ENCODE measurements at places on chromosomes 3 and 15.

- DNase-seq = no peak
Measured at GRCh38 chr3:170440344-170440743, 21.7 kb downstream of the CLDN11 start.

DNA sequence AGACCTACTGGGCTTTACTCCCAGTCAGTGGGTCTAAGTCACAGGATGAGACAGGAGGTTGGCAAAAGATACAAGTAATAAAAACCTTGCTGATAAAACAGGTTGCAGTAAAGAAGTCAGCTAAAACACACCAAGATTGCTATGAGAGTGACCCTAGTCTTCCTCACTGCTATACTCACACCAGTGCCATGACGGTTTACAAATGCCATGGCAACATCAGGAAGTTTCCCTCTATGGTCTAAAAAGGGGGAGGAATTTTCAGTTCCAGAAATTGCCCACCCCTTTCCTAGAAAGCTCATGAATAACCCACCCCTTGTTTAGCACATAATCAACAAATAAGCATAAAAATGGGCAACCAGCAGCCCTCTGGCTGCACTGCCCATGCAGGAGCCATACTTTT, 966.7 kb upstream of the ROBO1 start:
- DNase-seq = no peak

GRCh38 chr15:24857763-24858162, 97.0 kb upstream of the SNRPN start:
- DNase-seq = no peak

GRCh38 chr3:114144909-114145688, 33.8 kb downstream of the DRD3 start:
- DNase-seq = no peak

DNA sequence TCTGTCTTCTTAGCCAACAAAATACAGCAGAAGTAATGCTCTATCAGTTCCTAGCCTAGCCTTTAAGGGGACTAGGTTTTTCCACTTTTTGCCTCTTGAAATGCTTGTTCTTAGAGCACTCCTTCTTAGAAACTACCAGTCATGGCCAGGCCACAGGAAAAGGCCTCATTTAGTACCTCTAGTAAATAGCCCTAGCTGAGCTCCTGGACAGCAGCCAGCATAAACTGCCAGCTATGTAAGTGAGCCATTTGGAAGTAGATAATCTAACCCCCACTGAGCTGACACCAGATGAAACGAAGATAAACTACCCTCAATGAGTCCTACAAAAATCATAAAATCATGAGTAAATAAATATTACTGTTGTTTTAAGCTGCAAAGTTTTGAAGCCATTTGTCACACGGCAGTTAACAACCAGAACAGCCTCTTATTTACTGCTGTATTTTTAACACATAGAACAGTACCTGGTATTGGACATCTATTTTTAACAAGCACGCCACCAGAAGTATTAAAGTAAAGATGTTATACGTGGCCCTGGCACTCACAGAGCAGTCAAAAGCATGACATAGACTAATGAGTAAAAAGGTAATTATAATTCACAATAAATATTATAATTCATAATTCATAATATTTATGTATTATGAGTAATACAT, 12.0 kb downstream of the TBC1D5 start:
- no peak for DNase-seq

DNA sequence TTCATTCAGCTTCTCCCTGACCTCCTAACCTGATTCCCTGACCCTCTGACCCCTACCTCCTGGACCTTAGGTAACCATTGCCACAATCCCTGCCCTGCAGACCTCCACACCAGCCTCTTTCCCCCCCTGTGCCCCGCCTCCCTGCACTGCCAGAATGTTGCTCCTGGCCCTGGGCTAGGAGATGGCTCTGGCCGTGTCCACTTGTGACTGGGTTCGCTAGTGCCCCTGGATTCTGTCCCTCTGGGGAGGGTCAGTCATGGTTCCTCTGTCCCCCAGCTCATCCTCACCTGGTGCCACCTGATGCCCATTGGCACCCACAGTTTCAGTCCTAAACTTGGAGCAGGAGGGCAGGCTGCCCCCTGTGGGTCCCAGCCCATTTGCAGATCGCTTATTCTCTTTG, 56.2 kb upstream of the PRR23E start:
- no peak for DNase-seq

DNA sequence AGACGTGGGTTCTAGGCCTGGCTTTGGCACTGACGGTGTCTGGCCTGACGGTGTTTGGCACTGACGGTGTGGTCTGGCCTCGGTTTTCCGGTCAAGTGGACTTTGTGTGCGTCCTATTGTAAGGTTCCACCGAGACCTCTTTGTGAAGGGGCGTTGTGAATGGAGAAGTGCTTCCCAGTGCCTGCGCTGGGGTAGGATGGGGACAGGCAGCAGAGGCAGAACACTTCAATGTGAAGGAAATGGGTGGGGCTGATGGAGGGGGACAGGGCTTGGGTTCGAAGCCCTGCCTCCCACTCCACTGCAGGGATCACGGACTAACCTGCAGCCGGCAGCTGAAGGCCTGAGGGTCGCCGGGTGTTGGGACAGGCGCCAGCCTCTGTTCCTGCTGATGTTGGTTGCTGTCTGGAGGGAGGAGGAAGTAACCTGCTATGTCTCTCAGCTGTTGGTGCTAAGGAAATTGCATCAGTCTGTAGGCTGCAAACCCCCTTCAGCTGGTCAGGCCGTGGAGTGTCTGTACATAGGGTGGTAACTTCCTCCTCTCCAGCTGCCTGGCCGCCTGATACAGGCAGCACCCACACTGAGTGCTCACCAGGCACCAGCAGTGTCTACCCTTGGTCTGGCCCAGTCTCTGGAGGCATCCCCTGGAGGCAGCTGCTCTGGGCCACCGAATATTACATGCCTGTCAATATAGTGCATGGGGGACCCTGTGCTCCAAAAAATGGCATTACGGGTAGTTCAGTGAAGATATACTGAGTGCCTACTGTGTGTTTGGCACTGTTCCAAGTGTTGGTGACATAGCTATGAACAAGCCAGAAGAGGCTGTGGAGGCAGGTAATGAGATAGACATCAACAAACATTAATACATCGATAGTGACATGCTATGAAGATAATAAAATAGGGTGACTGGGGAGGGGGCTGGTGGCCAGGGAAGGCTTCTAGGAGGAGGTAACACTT, 1.1 kb downstream of the TM6SF1 start:
- no peak for DNase-seq

DNA sequence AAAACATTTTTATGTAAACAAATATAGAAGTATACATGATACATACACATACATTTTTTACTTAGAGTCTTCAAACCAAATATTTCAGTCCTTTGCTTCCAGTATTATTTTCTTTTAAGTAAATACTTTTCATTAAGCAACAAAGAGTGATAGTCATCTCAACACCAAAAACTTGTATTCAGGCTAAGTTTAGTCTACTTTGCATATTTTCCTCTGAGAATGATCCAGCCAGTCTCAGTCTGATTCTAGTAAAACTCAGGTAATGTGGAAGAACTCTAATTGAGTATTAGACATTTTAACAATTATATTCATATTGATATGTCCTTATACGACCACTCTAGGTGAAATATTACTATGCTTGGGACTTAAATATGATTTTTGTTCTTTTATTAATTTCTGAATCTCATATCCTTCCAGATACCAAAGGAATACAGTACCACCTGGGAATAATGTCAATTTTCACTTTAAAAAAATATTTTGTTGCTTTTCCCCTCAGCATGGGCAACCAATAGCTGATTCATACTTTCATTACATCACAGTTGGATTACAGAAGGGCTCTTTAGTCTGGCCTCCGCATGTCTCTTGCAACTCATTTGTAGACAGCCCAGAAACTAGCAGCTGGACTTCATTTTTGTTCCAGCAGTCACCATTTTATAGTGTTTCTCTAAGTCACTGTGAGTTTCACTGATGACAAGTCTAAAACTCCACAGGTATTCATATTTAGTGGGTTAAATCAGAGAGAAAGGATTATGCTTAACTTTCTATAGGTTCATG, 390.4 kb downstream of the ZBTB20 start:
- DNase-seq = no peak

DNA sequence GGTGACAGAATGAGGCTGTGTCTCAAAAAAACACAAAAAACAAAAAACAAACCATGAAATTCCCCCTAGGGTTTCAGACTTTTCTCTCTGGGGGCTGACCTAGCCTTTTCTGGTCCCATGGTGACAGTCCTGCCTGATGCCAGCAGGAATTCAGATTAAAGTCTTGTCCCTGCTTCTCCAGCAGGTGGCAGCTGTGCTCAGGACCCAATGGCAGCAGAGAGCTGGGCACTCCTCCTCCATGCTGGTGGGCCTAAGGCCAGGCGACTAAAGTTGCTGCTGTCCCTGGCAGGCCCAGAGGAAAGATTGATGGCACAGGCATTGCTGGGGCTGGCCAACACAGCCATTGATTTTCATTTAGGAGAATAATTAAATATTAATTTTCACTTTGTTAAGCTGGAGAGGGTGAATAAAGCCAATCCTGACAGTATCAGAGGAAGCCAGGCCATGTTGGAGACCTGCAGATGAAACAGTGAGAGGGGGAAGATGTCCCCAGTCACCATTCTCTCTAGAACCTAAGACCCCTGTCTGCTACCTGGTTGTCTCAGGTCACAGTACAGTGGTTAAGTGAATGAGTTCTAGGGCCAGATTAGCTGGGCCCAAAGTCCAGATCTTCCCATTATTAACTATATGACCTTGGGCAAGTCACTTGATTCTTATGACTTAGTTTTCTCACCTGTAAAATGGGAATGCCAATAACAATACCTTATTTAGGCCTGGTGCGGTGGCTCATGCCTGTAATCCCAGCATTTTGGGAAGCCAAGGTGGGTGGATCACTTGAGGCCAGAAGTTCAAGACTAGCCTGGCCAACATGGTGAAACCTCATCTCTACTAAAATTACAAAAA, 7.1 kb downstream of the CELF6 start:
- no peak for DNase-seq

DNA sequence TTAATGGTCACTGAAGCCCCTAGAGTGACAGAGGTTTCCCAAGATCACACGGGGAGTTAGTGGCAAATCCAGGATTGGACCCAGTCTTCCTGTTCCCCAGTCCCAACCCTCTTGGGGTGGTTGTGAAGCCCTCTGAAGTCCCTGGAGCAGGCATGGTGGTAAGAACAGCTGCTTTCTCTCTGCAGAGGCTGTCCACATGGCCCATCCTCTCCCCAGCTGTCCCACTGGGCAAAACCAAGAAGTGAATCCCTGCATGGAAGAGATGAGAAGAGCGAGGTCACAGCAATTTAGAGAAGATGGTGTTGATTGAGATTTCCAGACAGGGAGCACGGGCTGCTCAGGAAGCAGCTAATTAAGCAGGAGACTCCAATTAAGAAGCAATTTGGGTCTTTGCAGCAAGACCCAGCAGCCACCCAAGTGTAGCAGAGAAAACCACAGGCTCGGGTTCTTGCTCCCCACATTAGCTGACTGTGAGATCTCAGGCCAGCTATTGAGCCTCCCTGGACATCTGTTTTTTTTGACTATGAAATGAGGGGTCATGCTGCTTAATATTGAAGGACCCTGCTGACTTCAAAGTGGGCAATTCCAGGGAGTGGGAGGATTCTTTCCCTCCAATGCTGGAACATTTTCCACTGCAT, 14.8 kb upstream of the HDAC11 start:
- no peak for DNase-seq

DNA sequence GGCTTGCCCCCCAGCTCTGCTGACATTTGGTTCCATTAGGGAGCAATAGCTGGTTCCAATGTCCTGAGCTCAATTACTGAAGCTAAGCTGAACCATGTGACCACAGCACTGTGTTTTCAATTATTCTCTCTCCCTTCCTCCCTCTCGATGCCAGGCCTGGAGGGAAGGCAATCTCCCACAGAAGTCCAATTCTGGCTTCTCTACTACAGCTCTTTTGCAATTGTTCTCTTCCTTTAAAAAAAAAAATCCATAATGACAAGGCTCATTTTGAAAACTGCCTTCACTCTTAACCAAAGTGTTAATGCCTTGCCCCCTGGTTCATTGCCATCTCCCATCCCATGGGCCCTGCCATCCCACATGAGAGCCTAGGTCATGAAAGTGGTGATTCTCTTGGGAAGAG, 24.8 kb downstream of the IL16 start:
- no peak for DNase-seq

GRCh38 chr3:294581-294980, 98.0 kb downstream of the CHL1 start:
- DNase-seq = no peak

DNA sequence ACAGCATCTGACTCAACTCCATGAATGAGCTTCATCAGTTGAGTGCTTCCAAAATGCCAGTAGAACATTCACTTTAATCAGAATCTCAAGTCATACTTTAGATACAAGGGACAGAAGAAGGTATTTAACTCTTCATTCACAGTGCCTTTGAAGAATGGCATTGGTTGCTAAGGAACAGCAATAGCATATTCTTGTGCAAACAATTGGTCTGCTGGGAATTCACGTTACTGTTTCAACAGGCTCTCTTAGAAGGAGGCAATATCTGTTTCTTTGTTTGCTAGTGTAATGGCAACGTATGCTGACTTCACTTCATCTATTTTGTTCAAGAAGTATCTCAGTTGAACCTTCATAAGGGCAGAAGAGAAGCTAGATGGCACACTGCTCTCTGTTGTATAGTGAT, 113.9 kb downstream of the TMEM108 start:
- DNase-seq = no peak

GRCh38 chr3:17192995-17193394, 308.2 kb downstream of the PLCL2 start:
- no peak for DNase-seq

GRCh38 chr3:65846936-65847335, 191.8 kb downstream of the MAGI1 start:
- no peak for DNase-seq

DNA sequence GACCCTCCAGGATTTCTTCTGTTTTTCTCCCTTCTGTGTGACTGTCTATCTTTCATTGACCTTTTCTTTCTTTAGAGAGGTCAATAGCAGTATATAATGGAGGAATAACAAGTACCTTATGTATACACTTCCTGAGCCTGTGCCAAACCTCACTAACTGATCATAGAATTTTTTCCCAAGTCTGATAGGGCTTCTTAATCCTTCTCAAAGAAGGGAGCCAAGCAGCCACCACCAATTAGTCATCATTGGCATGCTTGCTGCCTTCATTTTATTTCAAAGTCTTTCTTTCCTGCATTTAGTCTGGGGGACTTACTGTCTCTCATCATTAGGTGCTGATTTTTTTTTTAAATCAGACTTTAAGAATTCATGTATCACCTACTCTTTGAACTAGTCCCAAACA, 327.0 kb downstream of the FEZF2 start:
- DNase-seq = no peak

- DNase-seq = no peak
Measured at GRCh38 chr15:75371486-75371885, 3.1 kb upstream of the MAN2C1 start.

- no peak for DNase-seq
Measured at GRCh38 chr3:117903226-117903625, 1131.4 kb downstream of the IGSF11 start.

- peak; percentile 88 for DNase-seq
Measured at GRCh38 chr3:8629151-8630021, 15.2 kb downstream of the SSUH2 start.
